ENCODE measurements at places on chromosomes 1 and 21. TPM values are rescaled to one million over a fixed set of nuclear protein-coding genes. Genes with fewer than 3 reads are reported as not detected.

ASCL5 gene
- polyA plus RNA-seq = 0.32 TPM

- no peak for DNase-seq
Measured at GRCh38 chr1:30241681-30242080, 481.7 kb downstream of the MATN1 start.

DNA sequence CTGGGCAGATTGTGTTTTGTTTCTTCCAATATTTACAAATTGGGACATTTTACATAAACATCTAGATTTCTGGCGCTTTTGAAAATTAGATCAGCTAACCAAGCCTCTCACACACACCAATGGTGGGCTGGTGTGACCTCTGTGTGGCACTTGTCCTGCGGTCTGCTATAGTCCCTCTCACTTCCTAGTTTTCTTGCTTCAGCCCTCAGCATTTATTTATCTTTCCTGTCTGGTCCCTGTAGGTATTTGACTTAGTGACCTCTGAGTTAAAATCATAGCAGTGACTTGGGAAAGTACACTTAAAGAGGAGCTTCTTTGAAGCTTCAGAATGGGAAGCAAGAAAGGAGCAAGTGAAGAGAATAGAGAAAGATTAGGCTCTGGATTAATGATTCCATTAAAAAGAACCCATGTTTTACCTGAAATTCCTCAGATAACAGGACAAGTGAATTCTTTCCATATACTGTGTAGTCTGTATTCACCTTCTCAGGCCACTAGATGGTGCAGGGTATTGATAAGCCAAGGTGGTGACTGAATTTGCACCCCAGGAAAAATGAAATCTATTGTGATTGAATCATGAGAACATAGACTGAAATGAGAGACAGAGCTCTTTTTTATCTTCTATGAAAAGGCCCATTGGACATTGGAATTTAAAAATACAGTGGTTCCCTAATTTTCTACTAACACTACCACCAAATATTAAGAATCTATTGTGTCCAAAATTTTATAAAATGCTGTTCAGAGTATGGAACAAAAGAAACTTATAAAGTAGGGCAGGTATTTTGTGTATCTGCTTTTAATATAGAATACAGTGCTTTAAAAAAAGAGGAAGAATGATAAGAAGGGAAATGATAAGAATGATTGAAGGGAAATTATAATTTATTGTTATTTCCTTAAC, 7.1 kb upstream of the DIPK1A start:
- DNase-seq = no peak

AMY1B gene
- polyA plus RNA-seq = not detected

- DNase-seq = no peak
Measured at GRCh38 chr1:216757110-216757509, 33.9 kb upstream of the ESRRG start.
